ENCODE measurements at places on chromosomes 11 and 22.

DNA sequence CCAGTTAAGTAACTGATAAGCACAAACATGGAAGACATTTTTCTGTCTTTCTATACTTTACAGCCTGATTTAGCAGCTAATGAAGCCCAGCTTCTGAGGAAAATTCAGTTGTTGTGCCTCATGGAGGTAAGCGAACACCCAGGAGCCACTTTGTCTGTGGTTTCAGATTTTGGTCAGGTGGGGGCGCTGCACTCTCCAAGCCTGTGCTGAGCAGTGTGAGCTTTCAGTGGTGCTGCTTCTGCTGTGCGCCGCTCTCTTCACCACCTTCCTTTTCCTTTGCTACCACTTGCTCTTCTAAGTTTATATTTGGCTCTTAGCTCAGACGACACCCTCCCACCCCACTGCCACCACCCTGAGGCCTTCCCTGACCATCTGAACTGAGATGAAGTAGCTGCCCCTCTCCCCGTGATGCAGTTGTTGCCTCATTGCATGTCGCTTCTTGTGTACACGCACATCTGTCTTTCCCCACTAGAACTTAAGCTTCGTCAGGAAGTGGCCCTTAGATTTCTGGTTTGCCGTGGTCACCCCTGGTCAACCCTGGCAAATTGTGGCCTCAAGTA is 14.0 kb downstream of the PSMD13 start:
- no peak for DNase-seq

DNA sequence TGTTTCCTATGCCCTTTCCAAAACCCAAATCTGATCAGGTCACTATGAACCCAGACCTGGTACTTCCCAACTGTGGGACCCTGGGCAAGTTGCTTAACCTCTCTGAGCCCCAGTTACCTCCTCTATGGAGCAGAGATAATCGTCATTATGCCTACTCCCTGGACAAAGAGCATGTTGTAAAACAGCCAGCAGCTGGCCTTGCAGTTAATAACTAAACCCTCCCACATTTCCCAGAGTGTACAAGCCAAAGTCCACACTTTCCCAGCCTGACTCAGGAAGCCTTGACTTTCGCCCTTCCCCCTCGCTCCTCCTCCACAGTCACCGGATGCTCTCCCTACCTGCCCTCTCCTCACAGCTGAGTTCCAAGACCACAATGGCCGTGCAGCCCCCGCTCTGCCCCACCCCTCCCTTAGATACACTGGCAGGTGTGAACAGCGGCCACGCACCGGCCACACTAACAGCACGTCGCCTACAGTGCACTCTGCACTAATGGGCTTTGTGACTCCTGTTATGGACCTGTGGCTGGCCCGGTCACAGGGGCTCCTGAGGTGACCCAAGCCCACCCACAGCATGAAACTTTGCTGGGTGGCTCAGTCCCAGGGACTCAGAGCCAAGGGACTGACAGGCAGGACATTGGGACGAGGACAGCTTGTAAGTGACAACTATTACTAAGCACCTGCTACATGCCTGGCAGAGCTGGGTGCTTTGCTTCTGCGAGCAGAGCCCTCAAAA is 15.6 kb upstream of the MFNG start:
- no peak for DNase-seq

DNA sequence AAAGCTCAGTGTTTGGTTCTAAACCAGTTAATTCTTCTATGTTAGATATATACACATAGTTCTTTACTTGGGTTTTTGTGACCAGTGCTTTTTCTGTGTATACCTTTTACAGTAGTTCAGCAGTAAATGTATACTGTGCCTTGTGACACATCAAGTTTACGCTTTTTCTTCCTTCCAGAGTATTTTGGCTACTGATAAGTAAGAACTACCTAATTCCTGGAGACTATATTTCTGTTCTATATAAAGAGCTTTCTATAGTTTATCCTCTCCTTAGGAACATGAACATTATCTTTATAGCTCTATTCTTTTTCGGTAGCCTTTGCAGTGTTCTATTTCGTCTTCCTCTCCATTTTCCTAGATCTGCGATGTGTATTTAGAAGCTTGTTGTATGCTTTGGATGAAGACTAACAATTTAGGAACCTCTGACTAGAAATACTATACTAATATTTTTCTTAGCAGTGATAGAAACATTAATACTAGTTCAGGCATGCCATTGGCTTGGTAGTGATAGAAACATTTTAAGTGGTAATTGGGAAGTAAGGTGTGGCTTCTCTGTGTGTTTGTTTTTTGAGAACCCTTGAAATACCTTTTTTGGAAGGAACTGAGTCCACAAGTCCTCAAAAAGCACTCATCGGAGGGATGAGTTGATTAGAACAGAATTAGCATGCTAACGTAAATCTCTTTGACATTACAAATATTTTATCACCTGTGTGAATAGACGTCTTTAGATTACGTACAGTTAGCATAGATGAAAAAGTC is 74.6 kb downstream of the ARHGEF12 start:
- no peak for DNase-seq

GRCh38 chr11:134022748-134023147 is 46.1 kb upstream of the JAM3 start:
- no peak for DNase-seq

GRCh38 chr11:122399375-122399774 is 256.1 kb upstream of the UBASH3B start:
- no peak for DNase-seq

DNA sequence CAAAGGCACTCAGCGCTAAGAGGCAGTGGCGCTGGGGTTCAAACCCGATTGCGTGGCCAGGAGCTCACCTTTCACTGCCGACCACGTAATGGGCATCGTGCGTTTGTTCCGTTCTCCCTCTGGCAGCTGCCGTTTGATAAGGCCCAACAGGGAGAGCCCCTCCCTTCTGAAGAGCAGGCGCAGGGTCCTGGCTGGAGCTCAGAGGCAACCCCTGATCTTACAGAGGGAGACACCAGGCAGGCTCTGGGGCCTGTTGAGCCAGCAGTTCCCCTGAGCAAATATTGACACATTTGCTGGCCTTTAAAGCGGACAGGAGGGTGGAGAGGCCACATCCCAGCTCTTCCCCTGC is 11.7 kb upstream of the C1QTNF6 start:
- no peak for DNase-seq

GRCh38 chr22:24107661-24108060 is 73.6 kb upstream of the SUSD2 start:
- no peak for DNase-seq

DNA sequence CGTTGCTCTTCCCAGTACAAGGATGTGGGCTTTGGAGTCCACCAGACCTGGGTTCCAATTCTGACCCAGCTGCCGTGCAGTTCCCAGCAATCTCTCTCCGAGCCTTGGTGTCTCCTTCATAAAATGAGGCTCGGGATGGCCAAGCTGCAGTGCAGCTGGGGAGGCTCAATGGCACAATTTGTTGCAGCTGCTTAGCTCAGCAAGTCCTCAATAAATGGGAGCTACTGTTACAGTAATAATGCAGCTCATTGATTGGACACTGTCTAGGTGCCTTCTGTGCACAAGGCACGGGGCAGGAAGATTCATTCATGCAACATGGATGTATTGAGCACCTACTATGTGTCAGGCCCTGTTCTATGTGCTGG is 37.1 kb downstream of the SHISAL1 start:
- no peak for DNase-seq

DNA sequence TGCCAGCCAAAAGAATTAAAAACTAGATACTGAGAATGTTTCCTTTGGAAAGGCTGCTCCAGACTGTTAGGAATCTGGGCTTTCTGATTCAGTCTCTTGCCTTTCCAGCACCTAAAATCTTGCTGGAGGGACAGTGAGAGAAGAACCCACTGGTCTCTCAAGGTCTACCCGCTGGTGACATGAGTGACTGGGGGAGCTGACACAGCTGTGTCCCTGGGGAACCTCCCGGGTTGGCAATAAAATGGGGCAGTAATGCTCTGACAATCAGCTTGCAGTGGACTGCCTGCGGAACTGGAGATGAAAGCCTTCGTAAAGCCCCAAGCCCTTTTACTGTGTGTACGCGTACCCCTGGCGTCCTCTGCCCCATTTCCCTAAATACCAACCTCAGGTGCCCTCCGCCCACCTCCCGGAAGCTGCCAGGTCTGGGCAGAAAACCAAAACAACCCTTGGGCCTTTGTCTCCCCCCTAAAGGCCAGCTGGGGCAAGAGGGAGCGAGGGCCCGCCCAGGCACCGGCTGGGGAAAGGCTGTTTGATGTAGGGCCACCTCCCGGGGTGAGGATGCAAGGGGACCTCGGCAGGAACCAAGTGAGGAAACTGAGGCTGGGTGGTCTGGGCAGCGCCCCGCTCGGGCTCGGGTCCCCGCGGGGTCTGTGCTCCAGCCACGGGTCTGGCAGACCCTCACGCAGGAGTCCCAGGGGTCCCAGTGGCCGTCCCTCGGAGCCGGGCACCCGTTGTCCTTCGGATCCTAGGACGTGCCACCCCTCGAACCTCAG is 741 bp downstream of the CARS1 start:
- no peak for DNase-seq

GRCh38 chr11:111499483-111499882 is 12.7 kb downstream of the BTG4 start:
- no peak for DNase-seq

DNA sequence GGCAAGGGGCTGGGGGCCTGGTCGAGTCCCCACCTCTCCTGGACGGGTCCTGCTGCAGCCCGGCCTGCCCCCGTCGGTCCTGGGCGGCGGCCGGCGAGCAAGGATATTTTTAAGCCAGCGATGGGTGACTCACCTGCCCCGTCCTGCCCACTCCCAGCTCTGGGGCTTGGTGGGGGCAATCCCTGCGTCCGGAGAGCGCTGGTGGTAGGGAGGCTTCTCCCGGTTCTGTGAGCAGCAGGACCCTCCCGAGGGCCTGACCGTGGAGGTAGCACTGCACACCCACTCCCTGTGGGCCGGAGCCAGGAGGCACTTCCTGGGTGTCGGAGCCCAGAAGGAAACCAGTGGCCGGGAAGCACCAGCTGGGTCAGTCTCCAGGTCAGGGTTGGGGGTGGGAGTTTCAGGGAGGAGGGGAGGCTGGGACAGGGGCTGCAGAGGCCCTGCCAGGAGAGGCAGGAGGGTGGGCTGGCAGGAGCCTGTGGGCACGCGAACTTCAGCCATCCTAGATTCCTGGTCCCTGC is 467 bp downstream of the EPS8L2 start:
- DNase-seq = no peak

- DNase-seq = no peak
Observed at GRCh38 chr22:20298110-20298802, 21.6 kb downstream of the DGCR6L start.

DNA sequence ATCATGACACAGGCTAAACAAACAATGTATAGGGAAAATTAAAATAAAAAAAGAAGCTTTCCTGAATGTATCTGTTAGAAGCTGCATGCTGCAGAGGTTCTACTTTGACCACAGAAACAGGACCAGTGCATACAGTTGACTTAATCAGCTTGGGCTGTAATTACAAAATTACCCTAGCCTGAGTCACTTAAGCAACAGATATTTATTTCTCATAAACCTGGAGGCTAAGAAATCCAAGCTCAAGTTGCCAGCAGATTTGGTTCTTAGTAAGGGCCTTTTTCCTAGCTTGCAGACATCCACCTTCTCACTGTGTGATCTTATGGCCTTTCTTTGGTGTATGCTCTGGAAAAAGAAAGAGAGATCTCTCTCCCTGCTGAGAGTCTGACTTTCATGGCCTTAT is 946.5 kb upstream of the RAG2 start:
- DNase-seq = no peak

GRCh38 chr11:71298761-71299181 is 46.4 kb upstream of the SHANK2 start:
- DNase-seq = no peak

- no peak for DNase-seq
Observed at GRCh38 chr11:1298695-1299492, 10.5 kb downstream of the TOLLIP start.

- DNase-seq = peak; percentile 30
Observed at GRCh38 chr11:119641983-119642745, 86.8 kb downstream of the NECTIN1 start.

DNA sequence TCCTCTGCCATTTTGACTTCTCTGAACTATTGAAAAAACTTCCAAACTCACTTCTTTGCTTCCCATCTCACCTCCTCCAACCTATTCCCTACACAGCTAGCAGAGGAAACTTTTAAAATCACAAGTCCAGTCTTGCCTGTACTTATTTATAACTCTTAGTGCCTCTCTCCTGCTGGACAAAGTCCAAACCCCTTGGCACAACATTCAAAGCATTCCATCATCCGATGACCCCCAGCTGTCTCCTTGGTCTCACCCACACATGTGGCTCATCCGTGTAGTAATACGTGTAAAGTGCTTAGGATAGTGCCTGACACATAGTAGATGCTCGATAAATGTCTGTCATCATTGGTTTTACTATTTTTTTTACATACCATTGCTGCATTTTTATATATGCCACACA is 101.4 kb downstream of the PARVA start:
- DNase-seq = no peak

- no peak for DNase-seq
Observed at GRCh38 chr22:20463324-20464095, 25.9 kb upstream of the SCARF2 start.

GRCh38 chr11:117039900-117040299 is 58.3 kb downstream of the SIK3 start:
- DNase-seq = no peak

GRCh38 chr11:116042146-116042545 is 537.9 kb upstream of the CADM1 start:
- DNase-seq = no peak

DNA sequence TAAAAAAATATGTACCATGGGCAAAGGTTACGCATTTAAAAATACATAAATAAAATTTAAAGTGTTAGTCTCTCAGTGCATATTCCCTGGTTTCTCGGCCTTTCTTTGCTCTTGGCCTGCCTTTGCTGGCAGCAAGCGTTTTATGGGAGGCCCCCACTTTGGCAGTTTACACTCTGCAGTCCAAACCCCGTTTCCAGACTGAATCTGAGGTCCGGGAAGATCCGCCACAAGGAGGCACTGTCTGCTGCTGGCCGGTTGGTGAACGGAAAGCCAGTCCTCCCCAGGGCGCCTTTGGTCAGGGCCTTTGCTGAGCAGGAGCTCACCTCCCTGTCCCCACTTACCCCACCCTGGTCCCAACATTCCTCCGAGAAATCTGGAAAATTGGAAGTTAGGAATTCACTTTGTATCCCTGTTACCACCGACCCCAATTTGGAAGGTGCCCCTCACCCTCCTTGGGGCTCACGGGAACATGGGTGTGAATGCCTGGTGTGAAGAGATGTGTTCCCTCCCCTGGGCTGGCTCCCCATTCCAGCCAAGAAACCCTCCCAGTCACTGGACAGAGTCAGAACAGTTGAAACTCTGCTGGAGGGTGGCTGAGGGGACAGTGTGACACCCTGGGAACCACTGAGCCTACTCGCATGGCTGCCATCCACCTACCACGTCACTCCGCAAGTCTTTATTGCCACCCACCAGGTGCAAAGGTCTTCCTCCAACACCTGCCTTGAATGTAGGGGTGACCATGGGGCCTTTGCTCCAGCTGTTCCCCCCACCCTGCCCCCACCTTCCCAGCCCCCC is 9.4 kb upstream of the SF1 start:
- no peak for DNase-seq

GRCh38 chr22:45298934-45299505 is 10.7 kb upstream of the FAM118A start:
- no peak for DNase-seq

DNA sequence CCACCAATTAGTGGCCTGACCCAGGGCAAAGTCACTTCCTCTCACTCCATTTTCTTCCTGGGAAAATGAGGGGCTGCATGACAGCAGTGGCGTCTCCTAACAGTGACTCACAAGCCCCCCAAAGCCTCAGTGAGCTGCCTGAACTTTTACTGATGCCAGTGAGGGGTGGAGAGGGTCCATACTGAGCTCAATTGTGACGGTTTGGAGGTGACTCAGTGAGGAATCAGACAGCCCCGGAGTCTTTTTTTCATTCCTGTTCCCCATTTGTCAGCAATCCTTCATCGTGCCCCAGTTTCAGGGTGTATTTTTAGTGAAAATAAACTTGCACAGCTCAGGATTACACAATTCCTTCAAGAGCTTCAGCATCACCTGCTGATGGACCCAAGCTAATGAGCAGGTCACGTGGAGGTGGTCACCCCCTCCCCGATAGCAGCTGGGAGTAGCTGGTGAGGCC is 30.1 kb upstream of the RASD2 start:
- no peak for DNase-seq

Data from SK-N-DZ (cell line).